Dorsolateral prefrontal cortex (tissue), 122 donors: ENCODE measurements at places on chromosomes 3 and 15.

- no peak for DNase-seq
Observed at GRCh38 chr15:67834581-67835296, 5.1 kb downstream of the RNU6-1 start.

GRCh38 chr3:139189943-139190342 is 145.3 kb upstream of the PRR23C start:
- no peak for DNase-seq

GRCh38 chr15:68651916-68652525 is 73.2 kb downstream of the CORO2B start:
- DNase-seq: peak; percentile 89

- no peak for DNase-seq
Observed at GRCh38 chr3:172404237-172404962, 43.9 kb downstream of the GHSR start.

DNA sequence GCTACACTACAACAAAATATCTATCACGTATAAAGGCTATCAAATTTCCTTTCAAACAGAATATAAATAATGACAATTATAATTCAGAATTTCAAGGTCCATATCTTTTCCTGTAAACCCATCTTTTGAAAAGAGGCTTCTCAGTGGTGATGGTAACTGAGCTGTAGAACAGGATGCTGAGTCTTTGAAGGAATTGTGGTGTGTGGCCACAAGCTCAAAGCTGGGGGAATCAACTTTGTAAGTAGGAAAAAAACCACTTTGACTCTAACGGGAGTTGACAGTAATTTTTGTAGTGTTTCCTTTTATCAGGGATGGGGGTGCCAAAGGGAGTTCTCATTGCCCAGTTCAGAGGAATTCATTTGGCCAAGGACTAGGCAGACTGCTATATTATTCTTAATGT is 13.3 kb upstream of the ZCWPW2 start:
- no peak for DNase-seq

DNA sequence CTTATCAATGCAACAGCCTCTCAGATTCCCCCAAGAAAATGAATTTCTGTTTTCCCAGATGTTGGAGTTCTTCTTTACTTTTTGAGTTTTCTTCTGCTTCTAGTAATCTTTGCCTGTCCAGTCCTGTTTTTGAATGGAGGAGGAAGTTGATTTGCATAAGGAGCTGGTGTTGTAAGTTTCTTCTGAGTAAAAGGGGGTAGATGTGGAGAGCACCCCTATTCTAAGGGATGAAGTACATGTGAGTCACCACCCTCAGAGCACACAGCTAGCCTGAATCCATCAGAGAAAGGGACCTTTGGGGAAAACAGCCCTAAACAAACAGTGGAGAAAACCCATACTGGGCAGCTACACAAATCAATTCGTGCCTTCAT is 34.5 kb downstream of the ACAA1 start:
- no peak for DNase-seq

DNA sequence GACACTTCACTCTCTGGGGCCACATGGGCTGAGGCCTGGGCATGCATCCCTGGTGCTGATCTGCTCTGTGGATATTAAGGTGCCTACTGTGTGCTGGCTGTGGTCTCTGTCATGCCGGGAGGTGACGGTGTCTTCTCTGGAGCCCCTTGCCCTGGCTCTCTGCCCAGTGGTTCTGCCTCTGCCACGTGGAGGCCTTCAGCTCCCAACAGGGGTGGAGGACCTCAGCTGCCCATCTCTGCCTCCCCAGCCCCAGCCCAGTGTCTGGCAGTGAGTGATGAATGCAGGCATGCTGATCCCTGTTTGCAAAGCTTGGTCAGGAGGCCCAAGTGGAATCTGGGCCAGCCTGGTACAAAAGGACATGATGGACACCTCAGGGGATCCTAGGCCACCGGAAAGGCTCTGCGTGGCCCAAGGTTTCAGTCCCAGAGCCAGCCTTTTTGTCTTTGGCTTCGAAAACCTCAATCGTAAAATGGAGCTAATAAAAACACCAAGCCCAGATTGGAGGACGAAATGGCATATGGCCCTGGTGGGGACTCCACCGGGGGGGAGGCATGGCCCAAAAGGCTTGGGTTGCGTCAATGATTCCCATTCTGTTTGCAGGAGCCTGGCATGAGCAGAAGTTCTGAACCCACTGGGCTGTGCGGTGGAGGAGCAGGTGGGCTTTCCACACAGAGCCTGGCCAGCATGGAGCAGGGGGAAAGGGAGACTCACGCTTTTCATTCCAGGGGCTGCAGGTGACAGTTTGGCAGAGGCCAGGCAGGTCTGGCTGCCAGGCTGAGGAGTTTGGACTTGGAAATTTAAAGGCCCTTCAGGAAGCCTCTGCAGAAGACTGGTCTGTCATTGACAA is 54.7 kb upstream of the KLF13 start:
- DNase-seq: peak; percentile 24

DNA sequence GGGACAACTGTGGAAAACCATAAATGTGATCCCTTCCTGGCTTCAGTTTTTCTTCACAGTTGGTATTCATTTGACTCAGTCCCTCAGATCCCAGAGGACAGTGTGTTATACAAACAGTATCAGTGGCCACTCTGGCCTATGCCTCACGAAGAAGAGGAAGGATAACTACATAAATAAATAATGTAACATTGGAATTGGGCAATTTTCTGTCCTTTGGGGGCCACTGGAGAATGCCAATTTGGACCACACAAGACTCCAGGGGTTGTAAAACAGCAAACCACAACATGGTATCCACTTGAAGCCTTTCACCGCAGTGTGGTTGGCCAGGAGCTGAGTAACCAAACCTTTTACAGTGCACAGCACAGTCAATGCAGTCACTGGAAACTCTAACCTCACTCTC is 1077.0 kb downstream of the ROBO2 start:
- DNase-seq: no peak

DNA sequence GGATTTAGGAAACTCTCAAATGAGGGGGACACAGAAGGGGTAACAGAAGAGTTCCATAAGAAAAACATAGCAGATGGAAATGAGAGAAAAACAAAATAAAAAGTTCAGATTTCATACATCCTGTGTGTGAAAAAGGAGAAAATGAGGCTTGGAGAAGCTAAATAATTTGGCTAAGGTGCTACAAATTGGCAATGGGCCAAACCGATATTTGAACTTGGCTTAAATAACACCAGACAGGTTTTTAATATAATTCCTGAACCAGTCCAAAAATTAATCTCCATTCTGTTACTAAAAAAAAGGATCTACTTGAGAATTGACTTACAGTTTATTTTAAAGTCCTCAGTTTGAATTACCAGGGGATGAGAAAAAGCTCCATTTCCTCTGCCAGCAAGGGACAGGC is 342.9 kb upstream of the DPH6 start:
- DNase-seq: no peak

- DNase-seq: no peak
Observed at GRCh38 chr15:91412138-91412928, 312.3 kb downstream of the SV2B start.

- DNase-seq: no peak
Observed at GRCh38 chr3:119913021-119913420, 131.1 kb downstream of the NR1I2 start.

- DNase-seq: no peak
Observed at GRCh38 chr3:153442799-153443487, 280.9 kb downstream of the RAP2B start.

DNA sequence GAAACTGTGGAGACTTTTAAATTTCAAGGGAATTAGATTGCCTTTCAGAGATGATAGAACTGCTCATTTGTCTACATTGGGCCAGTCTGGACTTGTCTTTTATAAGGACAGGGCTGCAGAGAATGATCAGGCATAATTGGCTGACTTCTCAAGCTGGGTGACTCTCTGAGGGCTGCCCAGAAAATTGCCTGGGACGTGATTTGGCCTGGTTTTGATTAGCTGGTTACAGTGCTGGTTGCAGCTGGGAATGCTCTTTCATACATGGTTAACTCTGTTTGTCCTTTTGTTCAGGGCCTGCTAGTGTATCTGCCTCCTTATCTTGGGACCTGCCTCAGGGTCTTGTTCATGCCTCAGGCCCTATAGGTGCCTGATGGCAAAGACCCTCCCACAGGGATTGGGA is 245.6 kb downstream of the CLSTN2 start:
- no peak for DNase-seq

- no peak for DNase-seq
Observed at GRCh38 chr15:56894601-56895000, 23.8 kb upstream of the TCF12 start.

GRCh38 chr3:113499081-113499480 is 15.9 kb downstream of the SPICE1 start:
- no peak for DNase-seq

- DNase-seq: no peak
Observed at GRCh38 chr3:51949121-51949520, 6.1 kb upstream of the GPR62 start.

- DNase-seq: no peak
Observed at GRCh38 chr15:101451266-101451799, 38.2 kb downstream of the PCSK6 start.

DNA sequence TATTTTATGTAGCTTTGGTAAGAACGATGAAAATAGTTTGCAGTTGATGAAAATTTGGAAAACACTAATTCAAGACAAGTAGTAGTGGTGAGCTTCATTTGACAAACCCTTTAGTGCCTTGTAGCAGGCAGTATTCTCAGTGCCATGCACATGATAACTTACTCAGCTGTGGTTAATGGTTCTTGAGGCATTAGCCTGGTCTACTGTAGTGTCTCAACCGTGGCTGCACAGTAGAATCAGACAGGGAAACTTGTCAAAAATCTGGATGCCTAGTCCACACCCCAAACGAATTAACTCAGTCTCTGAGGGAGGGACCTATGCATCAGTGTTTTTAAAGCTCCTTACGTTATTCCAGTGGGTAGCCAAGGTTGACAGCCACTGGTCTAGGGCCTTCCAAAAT is 45.4 kb downstream of the PSMD6 start:
- no peak for DNase-seq

DNA sequence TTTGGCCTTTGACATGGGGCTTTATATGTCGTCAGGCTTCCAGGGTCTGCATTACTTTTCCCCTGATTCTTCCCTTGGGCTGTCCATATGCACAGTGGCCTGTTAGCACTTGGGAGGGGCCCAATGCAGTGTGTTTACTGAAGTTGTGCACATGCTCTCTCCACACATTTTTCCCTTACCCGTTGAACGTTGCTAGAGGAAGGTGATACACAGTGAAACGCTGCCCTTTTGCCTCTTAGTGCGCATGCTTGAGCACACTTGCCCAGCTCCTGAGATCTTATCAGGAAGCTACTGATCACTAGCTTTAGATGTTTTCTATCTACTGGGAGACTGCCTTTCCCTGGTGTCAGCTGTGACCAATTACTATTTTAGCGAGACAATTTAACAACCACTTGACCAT is 1198.0 kb downstream of the ROBO1 start:
- no peak for DNase-seq

DNA sequence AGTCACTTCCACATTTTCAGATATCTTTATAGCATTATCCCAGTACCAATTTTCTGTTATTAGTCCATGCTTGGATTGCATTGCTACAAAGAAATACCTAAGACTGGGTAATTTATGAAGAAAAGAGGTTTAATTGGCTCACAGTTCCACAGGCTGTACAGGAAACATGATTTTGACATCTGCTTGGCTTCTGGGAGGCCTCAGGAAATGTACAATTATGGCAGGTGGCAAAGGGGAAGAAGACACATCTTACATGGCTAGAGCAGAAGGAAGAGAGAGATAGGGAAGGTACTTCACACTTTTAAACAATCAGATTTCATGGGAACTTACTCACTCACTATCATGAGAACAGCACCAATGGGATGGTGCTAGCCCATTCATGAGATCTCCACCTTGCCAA is 172.3 kb upstream of the GPR149 start:
- no peak for DNase-seq

- DNase-seq: no peak
Observed at GRCh38 chr3:111237946-111238345, 166.3 kb downstream of the NECTIN3 start.

- DNase-seq: no peak
Observed at GRCh38 chr3:141355242-141355641, 13.1 kb upstream of the ZBTB38 start.

GRCh38 chr15:100464888-100465287 is 63.9 kb downstream of the CERS3 start:
- no peak for DNase-seq

DNA sequence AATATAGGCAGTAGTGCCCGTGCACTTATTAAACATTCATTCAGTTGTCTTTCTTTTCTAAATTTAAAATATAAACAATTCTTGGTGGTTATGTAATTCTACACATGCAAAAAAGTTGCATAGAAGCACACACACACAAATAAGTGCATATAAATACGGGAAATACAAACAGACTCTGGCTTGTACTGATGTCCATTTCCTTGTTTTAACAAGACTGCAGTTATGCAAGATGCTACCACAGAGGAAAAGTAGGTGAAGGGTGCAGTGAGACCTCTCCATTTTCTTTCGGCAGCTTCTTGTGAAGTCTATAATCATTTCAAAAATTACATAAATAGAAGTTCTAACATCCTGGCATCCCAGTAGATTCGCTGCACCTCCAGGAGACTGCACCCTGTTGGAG is 130.6 kb upstream of the BCL6 start:
- DNase-seq: no peak

GRCh38 chr3:73401616-73402279 is 223.0 kb downstream of the PDZRN3 start:
- DNase-seq: no peak

- no peak for DNase-seq
Observed at GRCh38 chr3:127524296-127524896, 66.1 kb downstream of the TPRA1 start.

DNA sequence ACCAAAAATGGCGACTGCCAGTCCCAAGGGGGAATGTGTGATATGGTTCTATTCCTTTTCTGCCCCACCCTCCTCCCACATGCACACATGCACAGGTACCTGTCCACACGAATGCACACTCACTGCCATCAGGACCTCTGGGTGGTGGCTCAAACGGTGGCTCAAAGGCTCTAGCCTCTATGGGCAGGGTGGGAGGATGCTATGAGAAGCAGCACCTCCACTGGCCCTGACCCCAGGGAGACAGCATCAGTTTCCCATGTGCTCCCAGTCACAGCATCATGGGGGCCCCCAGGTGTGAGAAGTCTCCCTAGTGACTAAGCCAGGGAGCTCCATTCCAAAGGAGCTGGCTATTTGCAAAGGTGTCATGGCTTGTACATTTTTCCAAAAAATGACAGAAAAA is 15.9 kb downstream of the SEMA3G start:
- no peak for DNase-seq

DNA sequence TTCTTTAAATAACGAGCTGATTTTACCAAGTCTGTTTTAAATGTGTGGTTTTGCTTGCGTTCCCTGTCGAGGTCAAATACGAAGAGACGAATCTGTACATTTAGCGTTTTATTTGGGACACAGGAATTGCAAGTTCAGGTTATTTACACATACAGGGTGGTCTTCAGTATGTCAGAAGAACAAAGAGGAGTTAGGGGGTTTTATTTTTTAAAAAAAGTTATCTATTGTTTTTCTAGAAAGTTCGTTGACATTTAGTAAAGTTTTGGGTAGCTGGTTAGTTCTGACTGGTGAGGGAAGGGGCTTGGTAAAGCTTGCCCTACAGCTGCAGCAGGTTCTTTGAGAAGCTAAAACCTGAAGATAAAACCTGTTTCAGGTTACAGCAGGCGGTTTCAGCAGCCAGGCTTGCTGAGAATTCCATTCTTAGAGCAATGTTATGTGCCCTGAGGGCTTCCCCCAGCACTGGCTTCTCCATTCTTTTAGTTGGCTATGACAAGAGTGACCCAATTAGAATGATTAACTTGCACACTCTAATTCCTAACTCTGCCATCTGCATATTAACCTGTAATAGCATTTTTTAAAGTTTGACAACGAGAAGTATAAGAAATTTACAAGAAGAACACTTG is 815 bp upstream of the ZNF280D start:
- DNase-seq: no peak
